ENCODE measurements at places on chromosomes 4 and X. TPM values are rescaled to one million over a fixed set of nuclear protein-coding genes. Genes with fewer than 3 reads are reported as not detected.

- peaks cover 4% of the 10 kb centered on the region for H3K27me3 ChIP-seq
- DNase-seq = no peak
- H3K4me3 ChIP-seq = no peak overlapping the region
- H3K27ac ChIP-seq = no peak overlapping the region
- H3K36me3 ChIP-seq = no peaks in the 10 kb centered on the region
Measured at GRCh38 chr4:46856333-46856732, 52.7 kb downstream of the COX7B2 start.

DNA sequence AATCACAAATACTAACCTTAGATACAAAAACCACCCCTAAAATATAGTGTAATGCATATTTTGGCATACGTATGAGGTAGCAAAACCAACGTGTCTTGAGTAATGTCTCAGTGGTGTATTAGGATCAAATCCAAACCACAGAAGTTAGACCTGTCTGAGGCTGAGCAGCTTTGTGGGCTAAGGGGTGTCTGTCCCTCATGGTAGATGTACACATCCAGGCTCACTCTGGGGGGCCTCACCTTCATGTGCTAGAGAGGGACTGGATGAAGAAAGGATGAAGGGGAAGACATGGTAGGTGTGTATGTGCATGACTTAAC is 188.0 kb upstream of the TBC1D9 start:
- H3K27ac ChIP-seq = no peak overlapping the region
- no peak for DNase-seq
- H3K4me1 ChIP-seq = no peaks in the 10 kb centered on the region
- H3K36me3 ChIP-seq = no peaks in the 10 kb centered on the region

DNA sequence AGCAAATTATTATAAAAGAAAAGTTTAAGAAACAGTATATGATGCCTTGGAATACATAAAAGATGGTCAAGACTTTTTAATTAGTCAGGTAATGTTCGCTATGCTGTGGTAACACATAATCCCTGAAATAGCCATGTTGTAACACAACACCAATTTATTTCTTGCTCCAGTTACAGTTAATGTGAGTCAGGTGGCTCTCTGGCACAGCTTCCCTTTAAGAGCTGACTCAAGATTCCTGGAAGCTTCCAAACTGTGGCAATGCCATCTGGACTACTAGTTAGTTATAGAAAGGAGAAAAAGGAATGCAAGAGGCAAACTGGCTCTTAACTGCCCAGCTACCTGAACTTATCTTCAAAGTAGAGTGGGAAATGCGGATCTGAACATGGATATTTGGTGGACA is 210.5 kb downstream of the CHM start:
- no peak overlapping the region for H3K27ac ChIP-seq
- no peak for DNase-seq
- H3K4me1 ChIP-seq = no peaks in the 10 kb centered on the region
- H3K4me3 ChIP-seq = no peak overlapping the region
- H3K36me3 ChIP-seq = no peaks in the 10 kb centered on the region
- no peaks in the 10 kb centered on the region for H3K27me3 ChIP-seq

DNA sequence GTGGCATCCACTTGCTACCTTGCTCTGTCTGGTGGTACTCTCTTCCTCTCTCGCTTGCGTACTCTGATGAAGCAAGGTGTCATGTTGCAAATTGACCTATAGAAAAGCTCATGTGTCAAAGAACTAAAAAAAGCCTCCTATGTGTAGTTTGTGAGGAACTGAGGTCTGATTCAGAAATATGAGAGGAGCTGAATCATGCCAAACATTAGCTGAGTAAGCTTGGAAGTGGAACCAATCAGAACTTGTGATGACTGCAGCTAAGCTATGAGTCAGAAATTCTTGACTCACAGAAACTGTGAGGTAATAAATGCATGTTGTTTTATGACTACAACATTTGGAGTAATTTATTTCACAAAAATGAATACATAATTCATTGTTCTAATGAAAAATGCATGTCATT is 2138.8 kb downstream of the PCDH7 start:
- no peaks in the 10 kb centered on the region for H3K4me1 ChIP-seq
- no peak for DNase-seq
- H3K27ac ChIP-seq = no peak overlapping the region
- H3K27me3 ChIP-seq = no peaks in the 10 kb centered on the region

DNA sequence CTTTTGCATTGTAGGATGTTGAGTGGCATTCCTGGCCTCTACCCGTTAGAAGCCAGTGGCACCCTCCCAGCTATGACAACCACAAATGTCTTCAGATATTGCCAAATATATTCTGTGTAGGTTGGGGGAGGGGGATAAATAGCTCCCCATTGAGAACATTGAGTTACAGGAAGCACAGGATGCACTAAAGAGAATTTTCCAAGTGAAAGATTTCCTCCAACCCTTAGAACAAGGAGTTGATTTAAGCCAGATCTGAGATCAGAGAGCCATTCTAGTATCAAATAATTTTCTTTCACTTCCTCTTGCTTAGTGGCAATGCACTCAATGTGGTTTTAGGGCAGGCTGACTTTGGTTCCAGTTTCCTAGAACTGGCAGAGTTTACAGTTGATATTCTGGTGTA is 436.6 kb downstream of the C4orf33 start:
- DNase-seq = no peak
- H3K36me3 ChIP-seq = no peaks in the 10 kb centered on the region
- H3K27me3 ChIP-seq = no peaks in the 10 kb centered on the region
- H3K4me3 ChIP-seq = no peak overlapping the region
- peaks cover 7% of the 10 kb centered on the region for H3K4me1 ChIP-seq

- no peaks in the 10 kb centered on the region for H3K27me3 ChIP-seq
- H3K4me1 ChIP-seq = peaks cover 52% of the 10 kb centered on the region
- H3K36me3 ChIP-seq = peaks cover 60% of the 10 kb centered on the region
- DNase-seq = no peak
- no peak overlapping the region for H3K4me3 ChIP-seq
Measured at GRCh38 chr4:89247951-89248350, 59.6 kb downstream of the GPRIN3 start.

- H3K4me3 ChIP-seq = no peak overlapping the region
- H3K4me1 ChIP-seq = peaks cover 25% of the 10 kb centered on the region
- no peaks in the 10 kb centered on the region for H3K36me3 ChIP-seq
- peaks cover 2% of the 10 kb centered on the region for H3K27me3 ChIP-seq
Measured at GRCh38 chr4:38679921-38680320, 15.9 kb downstream of the KLF3 start.

DNA sequence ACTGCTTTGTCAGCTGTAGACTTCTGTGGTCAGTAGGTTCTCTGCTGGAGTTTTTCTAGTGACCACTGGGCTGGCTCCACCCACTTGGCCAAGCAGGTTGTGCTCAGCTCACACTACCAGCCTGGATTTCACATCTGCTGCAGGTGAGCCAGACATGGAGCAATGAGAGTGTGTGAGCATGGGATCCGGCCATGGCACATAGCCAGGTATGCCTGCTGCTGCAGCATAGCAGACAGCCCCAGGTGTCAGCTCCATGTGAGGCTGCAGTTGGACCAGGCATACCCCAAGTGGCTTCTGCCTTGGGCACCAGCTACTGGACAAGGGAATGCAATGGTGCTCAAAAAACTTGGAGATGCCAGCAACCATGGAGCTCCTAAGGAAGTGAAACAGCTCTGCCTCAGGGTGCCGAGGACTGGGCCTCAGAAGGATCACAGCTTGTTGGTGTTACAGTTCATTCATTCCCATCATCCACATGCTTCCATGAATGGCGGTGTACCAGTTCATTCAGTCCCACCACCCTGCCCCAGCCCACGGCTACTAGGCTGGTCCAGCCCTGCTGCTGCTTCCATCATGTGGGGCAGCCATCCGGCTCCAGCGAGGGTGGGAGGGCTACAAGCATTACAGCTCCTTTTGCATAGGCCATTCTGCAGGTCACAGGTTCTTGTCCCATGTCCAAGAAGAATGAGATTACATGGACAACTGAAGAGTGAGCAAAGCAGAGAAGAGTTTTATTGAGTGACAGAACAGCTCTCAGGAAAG is 389.1 kb upstream of the PCDH7 start:
- H3K27me3 ChIP-seq = no peaks in the 10 kb centered on the region
- H3K27ac ChIP-seq = no peak overlapping the region
- H3K4me3 ChIP-seq = no peak overlapping the region
- no peaks in the 10 kb centered on the region for H3K36me3 ChIP-seq

GRCh38 chr4:186770481-186771175 is 47.0 kb upstream of the FAT1 start:
- H3K27ac ChIP-seq = no peak overlapping the region
- H3K27me3 ChIP-seq = no peaks in the 10 kb centered on the region
- DNase-seq = no peak
- H3K4me1 ChIP-seq = no peaks in the 10 kb centered on the region
- H3K36me3 ChIP-seq = no peaks in the 10 kb centered on the region
- no peak overlapping the region for H3K4me3 ChIP-seq

DNA sequence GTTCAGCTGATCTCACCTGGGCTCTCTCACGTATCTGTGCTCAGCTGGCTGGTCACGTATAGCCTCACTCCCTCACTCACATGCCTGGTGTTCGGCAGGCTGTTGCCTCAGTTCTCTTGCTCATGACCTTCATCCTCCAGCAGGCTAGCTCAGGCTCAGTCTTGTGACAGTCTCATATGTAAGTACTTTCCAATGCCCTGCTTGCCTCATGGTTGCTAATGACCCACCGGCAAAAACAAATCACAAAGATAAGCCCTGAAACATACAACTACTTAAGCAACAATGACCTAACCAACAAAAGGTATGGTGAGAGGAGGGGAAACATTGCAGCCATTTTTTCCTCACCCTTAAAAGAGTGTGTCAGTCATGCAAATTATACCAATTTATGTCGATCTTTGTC is 25.0 kb downstream of the MEPE start:
- H3K27me3 ChIP-seq = peaks cover 33% of the 10 kb centered on the region
- H3K27ac ChIP-seq = no peak overlapping the region
- H3K36me3 ChIP-seq = no peaks in the 10 kb centered on the region

- peaks cover 37% of the 10 kb centered on the region for H3K4me1 ChIP-seq
- DNase-seq = no peak
- no peak overlapping the region for H3K4me3 ChIP-seq
- H3K27me3 ChIP-seq = peaks cover 21% of the 10 kb centered on the region
- H3K27ac ChIP-seq = no peak overlapping the region
- H3K36me3 ChIP-seq = no peaks in the 10 kb centered on the region
Measured at GRCh38 chr4:139861471-139861870, 195.9 kb downstream of the MGST2 start.

DNA sequence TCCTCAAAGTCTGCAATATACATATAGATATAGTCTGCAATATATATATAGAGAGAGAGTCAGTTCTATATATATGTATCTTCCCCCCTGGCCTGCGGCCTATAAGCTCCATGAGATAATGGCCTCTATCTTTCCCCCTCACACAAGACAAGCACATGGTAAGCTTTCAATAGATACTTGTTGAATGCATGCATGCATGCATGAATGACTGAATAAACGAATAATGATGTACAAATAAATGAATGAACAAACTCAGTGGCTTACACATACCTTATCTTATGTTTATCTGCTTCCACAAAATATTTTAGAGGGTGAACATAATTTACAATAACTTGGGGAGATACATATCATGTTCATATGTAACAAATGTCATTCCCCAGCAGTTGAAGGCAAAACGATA is 6.3 kb upstream of the GPM6A start:
- no peaks in the 10 kb centered on the region for H3K27me3 ChIP-seq
- no peak for DNase-seq
- H3K36me3 ChIP-seq = no peaks in the 10 kb centered on the region
- no peak overlapping the region for H3K4me3 ChIP-seq
- no peaks in the 10 kb centered on the region for H3K4me1 ChIP-seq

DNA sequence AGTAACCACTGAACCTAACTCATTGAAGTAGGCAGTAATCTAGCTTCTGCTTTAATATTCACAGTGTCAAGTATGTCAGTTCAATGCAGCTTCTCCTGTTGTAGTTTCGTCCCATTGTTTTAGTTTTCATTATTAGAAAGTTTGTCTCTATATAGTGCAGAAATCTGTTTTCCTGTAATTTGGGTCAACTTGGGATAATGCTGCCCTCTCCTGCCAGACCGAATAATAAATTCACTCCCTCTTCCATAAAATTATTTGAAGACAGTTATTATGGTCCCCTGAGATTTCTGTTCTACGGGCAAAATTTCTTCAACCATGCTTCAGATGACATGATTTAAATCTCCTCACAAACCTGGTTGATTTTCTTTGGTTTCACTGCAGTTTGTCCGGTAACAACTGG is 4.6 kb upstream of the LUZP4 start:
- no peaks in the 10 kb centered on the region for H3K27me3 ChIP-seq
- H3K4me1 ChIP-seq = no peaks in the 10 kb centered on the region
- no peak for DNase-seq
- no peak overlapping the region for H3K27ac ChIP-seq

DNA sequence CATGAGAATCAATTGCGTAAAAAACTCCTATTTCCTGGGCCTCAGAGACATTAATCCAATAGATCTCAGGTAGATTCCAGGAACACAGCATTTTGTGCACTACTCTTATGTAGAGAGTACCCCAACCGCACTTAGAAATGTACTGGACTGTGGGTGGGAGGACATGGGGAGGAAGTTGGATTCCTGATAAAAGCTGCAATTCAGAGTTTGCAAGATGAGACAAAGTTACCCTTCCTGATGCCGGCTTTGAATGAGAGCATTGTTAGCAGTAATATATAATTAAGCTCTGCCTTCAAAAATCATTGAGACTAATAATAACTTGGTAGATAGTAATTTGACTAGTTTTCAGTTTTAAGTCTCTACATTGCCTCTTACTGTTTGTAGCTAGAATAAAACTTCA is 323.3 kb upstream of the GALNT7 start:
- no peaks in the 10 kb centered on the region for H3K36me3 ChIP-seq
- no peaks in the 10 kb centered on the region for H3K4me1 ChIP-seq
- H3K27me3 ChIP-seq = no peaks in the 10 kb centered on the region
- no peak overlapping the region for H3K27ac ChIP-seq
- no peak overlapping the region for H3K4me3 ChIP-seq
- no peak for DNase-seq

- H3K4me1 ChIP-seq = no peaks in the 10 kb centered on the region
- no peak for DNase-seq
- H3K36me3 ChIP-seq = no peaks in the 10 kb centered on the region
- peaks cover 7% of the 10 kb centered on the region for H3K27me3 ChIP-seq
Measured at GRCh38 chr4:56147371-56147770, 198.6 kb downstream of the CEP135 start.

- no peak overlapping the region for H3K4me3 ChIP-seq
- peaks cover 17% of the 10 kb centered on the region for H3K36me3 ChIP-seq
- H3K4me1 ChIP-seq = peaks cover 10% of the 10 kb centered on the region
Measured at GRCh38 chr4:159248384-159249178, 145.7 kb downstream of the RAPGEF2 start.

- H3K4me1 ChIP-seq = peaks cover 7% of the 10 kb centered on the region
- peaks cover 21% of the 10 kb centered on the region for H3K27me3 ChIP-seq
- DNase-seq = no peak
- H3K27ac ChIP-seq = no peak overlapping the region
Measured at GRCh38 chr4:139988863-139989765, 164.9 kb downstream of the MAML3 start.

NKX3-2 gene
- not detected for total RNA-seq

RAB41 gene
- not detected for total RNA-seq

GABRQ gene
- not detected for total RNA-seq

COX7B2 gene
- not detected for total RNA-seq

NR0B1 gene
- total RNA-seq = not detected

AREG gene
- 0.19 TPM for total RNA-seq

PAGE2B gene
- total RNA-seq = 2.0 TPM

CENPVL1 gene
- not detected for total RNA-seq

Measured in activated CD8-positive, alpha-beta memory T cell treated with anti-CD3 and anti-CD28 coated beads, Interleukin-2, amount 10 ng/mL, durations not matched to agents 7 days and 5 days (primary cell).